LNCaP clone FGC (cell line): ENCODE measurements at places on chromosomes 5 and 9.
A peak's percentile ranks its signal among the peaks of the same experiment; 100 is the strongest.

DNA sequence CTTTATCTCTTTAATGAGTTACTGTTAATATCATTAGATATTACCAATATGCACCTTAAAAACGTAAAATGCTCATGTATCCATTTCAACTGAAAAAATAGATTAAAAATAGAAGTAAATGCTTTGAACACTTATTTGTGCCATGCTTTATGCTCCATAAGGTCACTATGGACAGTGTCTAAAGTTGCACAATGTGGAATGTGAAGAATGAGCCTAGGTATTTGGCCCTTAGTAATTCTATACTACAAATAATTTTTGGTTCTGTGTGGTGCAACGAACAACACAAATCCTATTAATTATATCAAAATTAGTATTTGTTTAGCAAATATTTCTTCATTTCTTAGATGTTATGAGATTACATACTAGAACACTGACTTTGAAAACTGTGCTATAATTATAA lies 469.9 kb upstream of the TUSC1 start:
- no peak for DNase-seq

GRCh38 chr9:89311346-89312221 lies 589 bp downstream of the CKS2 start:
- DNase-seq = no peak

DNA sequence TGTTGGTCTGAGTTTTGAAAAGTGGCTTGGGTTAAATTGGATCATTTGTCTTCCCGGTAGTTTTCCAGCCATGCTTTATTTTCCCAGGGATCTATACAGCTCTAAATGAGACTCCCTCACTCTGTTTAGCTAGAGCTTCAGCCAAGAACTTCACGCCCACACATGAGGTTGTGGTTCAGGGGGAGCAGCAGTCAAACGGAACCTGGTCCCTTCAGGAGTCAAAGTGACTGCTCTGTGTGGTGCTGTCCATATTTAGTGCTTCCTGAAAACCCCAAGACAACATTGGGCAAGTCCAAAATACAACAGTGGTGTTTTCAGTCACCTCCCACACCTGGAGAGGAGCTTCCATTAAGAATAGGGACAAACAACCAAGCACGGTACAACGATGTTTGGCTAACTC lies 90.5 kb downstream of the ANKH start:
- DNase-seq = no peak

DNA sequence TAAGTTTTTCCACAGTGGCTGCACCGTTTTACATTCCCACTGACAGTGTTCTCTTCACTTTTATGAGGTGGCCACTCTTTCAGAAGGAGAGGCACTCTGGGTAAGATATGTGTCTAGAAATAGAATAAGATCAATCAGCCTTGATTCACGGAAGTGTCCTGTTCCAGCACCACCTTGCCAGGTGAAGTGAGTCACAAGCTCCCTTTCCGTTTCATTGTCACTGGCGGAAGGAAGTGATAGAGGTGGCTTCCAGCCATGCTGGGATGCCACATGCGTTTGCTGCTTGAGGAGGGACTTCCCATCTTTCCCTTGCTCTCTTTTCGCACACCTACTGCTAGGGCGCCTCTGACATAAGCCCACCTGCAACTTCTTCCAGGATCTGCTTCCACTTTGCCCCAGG lies 217.1 kb downstream of the PIK3R1 start:
- DNase-seq = no peak

DNA sequence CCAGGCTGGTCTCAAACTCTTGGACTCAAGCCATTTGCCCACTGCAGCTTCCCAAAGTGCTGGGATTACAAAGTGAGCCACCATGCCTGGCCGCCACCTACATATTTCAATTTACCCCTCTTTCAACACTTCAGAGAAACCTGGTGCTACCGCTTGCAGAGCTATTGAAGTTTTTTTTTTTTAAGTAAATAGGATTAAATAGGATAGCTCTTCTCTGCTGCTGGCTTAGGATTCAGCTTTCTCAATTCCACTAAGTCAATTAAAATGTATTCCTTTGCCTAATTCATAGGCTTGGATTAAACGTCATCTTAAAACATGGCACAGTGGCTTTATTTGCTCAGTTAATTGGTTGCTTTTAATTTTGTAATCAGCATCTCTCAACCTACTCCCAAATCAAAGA lies 41.0 kb downstream of the KIAA1191 start:
- DNase-seq = no peak

DNA sequence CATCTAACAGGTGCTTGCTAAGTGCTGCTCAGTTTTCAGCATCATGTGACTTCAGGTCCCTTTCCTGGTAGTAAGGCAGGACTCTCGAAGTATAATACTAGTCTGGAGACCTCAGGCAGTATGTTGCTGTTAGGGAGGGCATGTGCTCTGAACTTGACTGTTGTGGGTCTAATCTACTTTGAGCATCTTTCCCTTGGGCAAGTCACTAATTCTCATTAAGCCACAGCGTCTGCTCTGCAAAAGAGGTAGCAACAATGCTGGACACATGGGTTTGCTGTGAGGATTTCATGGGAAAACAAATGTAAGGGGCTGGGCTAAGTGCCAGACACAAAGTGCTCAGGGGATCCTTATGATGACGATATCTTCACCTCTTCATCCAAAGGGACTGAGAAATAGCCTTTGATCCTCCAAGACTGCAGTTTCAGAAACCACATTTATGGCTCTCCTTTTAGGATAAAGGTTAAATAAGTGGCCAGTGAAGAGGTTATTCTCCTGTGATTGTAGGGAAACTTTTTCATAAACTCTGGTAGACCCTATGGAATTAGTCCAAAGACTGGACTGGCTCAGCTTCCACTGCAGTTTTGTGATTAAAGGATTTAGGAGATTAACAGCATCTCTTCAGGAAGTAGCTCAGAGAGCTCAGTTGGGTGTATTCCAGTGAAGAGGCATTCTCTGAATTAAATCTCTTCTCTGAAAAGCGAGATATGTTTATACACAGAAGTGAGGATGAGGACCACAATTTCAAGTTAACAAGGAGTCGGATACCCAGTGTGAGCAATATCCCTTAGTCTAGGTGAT lies 216.6 kb downstream of the SGCD start:
- no peak for DNase-seq

DNA sequence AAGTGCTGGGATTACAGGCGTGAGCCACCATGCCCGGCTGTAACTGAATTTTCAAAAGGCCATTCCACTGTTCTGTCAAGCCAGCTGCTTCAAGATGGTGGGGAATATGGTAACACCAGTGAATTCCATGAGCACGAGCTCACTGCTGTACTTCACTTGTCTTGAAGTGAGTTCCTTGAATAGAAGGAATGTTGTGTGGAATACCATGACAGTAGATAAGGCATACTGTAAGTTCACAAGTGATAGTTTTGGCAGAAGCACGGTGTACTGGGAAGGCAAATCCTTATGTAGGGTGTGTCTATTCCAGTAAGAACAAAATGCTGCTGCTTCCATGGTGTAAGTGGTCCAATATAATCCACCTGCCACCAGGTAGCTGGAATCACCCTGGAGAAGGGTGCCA lies 6.6 kb upstream of the PRXL2C start:
- DNase-seq = no peak

DNA sequence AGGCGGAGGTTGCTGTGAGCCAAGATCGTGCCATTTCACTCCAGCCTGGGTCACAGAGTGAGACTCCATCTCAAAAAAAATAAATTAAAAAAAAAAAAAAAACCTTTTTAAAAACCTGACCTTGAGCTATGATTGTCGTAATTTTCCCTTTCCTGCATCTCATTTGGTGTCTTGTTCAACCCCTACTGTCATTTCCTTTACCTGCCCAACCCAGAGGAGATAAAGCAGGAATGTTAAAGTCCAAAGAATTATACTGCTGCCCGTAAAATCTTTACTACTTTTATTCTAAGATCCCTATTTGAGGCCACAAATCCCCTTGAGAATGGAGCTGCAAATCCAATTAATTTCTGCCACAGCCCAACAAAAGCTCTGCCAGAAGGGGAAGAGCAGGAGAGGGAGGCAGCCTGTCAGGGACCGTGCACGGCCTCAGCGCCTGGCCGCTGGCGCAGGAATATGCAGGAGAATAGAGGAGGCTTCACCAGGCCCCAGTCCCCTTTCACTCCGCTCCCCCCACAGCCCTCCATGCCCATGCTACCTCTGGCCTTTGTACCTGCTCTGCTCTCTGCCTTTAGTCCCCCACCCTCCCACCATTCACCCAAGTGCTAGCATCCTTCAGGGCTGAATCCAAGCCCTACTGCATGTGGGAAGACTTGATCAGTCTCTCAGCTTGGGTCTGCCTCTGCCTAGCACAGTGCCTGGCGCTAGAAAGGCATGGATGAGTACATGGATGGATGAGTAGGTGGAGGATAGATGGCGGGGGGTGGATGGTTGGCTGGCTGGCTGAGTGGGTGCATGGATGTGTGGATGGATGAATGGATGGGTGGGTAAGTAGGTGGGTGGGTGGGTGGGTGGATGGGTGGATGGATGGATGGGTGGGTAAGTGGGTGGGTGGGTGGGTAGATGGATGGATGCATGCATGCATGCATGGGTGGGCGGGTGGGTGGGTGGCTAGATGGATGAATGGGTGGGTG lies 99.8 kb upstream of the SARDH start:
- DNase-seq = peak; percentile 27

DNA sequence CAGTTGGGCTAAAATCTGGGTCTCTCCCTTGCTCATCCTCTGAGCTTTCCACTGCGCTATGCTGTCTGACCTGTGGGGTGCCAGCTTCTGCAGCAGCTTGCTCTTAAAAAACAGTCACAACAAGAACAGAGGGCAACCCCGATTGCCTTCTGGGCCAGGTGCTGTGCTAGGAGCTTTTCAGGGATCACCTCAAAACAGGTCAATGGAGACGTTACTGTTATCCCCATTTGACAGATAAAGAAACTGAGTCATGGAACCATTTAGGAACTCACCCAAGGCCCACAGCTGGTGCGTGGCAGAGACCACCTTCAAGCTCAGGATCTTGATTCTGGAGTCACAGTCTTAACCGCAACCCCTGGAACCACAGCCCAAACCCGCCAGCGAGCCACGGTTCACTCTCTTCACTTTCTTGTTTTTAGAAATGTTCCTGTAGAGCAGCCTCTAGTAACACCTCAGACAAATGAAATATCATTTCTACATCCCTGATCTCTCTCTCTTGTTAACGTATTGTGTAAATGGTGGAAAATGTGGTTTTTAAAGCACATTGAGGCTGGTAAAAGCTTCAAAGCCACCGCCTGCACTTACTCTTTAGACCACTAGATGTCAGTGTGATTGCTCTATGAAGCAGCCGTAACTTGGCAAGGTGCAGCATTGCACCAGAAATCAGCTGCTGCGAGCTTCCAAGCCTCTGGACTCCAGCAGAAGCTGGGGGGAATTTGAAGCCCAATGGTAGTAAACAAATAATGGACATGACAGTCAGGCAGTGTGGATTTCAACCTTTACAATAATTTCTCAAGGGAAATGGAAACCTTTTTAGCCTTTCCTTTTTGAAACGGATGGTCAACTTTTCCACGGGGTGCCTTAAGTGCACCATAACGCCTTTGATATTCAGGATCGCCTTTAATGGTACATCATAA lies 1.7 kb downstream of the FYB1 start:
- DNase-seq = peak; percentile 46

- DNase-seq = no peak
These were observed 21.5 kb downstream of the TENT4A start for GRCh38 chr5:6734781-6735180.

- DNase-seq = peak; percentile 66
These were observed at the start of gene OTULIN for GRCh38 chr5:14664270-14665100. TSS of gene OTULIN (plus strand) at chr5:14664718. CDS start at chr5:14664826, 108 bp downstream.

DNA sequence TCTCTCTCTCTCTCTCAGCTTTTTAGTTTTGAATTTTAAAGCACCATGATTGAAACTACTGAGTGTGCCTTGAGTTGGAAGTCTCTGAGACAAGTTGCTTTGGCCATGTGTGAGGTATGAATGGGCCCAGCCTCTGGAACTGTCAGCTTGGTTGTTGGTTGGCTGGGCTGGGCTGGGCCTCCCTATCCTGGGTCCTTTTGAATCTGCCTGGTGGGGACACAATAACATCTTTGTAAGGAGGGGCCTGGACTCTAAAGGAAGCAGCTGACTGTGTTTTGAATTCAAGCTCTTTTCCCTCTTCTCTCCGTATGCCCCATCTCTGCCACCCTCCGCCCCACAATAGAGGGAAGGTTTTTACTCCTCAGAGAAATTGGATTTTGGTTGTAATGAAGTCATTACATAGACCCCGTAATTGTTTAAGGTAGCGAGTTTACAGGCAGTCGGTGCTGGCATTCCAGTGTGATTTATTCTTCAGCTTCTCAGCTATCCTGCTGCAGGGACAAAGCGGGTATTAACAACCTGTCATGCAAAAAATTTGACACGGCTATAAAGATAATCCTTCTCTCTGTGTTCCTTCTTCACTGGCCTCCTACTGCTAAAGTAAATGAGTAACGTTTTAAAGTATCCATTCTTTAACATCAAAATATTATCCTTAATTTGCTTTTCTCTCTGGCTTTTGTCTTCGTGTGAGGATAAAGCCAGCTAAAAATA lies 105.4 kb downstream of the DAPK1 start:
- DNase-seq = no peak

- no peak for DNase-seq
These were observed 69.3 kb downstream of the CTSL start for GRCh38 chr9:87795178-87795577.

GRCh38 chr5:1103505-1104326 lies 8.1 kb downstream of the SLC12A7 start:
- peak; percentile 56 for DNase-seq

- DNase-seq = no peak
These were observed 111.1 kb upstream of the FBN2 start for GRCh38 chr5:128649192-128649591.

DNA sequence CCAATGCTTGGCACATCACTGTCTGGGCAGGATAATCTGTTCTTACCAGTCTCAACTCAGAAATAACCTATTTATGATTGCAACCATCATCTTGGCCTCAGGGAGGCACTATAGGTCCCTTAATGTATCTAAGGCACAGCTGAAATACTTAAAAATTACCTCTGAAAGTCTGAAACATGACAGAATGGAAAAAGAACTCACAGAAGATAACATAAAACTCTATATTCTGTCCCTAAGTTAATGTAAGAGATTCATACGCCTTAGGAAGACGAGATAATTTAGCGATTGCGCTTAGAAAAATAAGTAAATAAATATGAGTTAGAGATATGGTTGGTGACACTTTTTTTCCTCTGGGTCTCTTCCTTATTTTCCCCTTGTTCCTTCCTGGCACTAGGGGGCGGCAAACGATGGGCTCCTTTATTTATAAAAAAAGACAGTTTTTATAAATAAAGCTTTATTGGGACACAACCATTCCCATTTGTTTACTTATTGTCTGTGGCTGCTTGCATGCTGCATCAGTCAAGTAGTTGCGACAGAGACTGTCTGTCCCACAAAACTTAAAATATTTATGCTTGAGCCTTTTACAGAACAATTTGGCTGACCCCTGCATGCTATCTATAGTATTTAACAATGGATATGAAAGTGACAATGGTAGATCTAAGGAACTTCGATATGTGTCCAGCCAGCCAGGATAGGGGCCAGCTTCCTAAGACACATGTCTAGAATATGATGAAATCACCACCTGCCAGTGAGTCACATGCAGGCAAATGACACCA lies 79.6 kb downstream of the PDE4D start:
- peak; percentile 68 for DNase-seq

DNA sequence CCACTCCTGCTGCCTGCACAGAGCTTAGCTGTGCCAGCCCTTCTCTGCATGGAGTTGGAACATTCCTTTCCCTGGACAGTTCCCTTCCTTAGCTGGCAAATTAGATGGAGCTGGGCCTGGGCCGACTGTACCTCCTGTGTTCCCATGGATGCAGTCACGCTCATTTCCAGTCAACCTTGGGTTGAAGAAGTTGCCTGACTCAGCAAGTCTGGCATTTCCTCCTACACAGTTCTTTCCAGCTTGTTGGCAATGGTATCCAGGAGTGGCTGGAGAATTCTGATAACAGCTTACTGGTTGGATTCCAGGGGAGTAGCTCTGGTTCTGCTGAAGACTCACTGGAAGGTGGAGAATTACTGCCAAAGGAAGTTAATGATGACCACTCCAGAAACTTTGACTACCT lies 9.2 kb upstream of the TAF1L start:
- no peak for DNase-seq
